Esophagus muscularis mucosa (tissue), 4 donors: ENCODE measurements at places on chromosomes 1 and 21.

GRCh38 chr1:151047925-151048644 is 534 bp downstream of the C1orf56 start:
- no peak for DNase-seq

GRCh38 chr1:205939690-205940330 is 3.4 kb downstream of the SLC26A9 start:
- DNase-seq, result no peak

- DNase-seq, result no peak
Observed at GRCh38 chr1:109040627-109040988, 1.3 kb downstream of the WDR47 start.

DNA sequence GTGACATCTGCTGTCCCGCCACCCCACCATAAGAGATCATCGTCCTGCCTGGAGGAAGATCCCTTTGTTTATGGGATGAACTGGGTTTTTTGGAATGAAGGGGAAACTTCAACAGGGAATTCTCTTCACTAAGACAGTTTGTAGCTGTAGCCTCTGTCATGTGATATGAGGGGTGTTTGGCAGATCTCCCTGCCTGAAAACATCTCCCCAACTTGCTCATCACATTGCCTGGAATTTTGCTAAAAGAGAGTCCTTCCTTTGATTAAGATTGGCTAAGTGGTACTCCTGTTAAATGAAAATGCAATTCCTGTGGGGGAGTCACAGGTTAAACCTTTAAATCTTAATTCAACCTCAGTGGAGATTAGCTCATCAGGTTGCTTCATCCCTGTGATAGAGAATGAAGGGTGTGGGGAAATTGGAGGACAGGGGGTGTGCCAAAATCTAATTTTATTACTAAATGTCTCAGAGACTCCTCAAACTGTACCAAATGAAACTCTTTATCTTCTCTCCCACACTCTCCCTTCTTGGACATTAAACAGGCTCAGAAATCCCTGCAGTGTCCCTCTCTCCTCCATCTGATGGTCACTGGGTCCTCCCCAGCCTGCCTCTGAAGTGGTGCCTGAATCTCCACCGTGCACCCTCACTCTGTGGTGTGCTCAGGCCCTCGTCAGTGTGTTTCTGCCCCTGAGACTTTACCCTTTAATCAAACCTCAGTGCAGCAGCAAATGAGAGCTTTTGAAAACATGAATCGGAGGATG is 54.8 kb downstream of the IER5 start:
- no peak for DNase-seq

- no peak for DNase-seq
Observed at GRCh38 chr1:219404629-219405028, 208.3 kb downstream of the ZC3H11B start.

GRCh38 chr1:67285780-67286488 is 21.7 kb upstream of the IL12RB2 start:
- DNase-seq, result no peak

DNA sequence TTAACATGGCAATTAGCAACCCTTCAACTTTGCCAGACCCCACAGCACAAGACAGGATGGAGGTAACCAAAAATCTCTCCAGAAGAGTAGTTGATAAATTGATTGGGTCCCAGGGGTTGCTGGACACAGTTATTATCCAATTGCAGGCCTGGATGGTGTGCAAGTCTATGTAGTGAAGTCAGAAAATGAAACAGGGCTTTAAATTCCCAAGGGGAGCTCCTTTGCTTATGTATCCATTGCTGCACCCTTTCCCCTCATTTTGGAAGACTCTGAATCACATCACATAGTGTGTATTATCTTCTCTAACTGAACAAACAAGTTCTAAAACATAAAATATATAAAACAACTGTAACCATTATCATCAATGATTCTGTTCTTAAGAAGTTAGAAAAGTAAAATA is 550.2 kb downstream of the LMO4 start:
- no peak for DNase-seq

- DNase-seq, result no peak
Observed at GRCh38 chr1:59879574-59879973, 47.0 kb downstream of the CYP2J2 start.

DNA sequence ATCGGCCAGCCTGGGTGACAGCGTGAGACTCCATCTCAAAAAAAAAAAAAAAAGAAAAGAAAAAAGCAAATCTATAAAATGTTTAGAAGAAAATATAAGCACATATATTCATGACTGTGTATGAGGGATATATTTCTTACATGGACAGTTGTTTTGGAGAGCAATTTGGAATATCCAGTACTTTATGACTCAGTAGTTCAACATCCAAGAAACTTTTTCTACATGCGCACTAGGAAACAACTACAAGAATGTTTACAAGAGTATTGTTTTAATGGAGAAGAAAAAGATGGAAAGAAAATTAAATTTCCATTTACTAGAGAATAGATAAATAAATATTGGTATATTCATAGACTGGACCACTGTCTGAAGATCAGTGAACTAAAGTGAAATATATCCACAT is 77.5 kb downstream of the MAST2 start:
- no peak for DNase-seq

DNA sequence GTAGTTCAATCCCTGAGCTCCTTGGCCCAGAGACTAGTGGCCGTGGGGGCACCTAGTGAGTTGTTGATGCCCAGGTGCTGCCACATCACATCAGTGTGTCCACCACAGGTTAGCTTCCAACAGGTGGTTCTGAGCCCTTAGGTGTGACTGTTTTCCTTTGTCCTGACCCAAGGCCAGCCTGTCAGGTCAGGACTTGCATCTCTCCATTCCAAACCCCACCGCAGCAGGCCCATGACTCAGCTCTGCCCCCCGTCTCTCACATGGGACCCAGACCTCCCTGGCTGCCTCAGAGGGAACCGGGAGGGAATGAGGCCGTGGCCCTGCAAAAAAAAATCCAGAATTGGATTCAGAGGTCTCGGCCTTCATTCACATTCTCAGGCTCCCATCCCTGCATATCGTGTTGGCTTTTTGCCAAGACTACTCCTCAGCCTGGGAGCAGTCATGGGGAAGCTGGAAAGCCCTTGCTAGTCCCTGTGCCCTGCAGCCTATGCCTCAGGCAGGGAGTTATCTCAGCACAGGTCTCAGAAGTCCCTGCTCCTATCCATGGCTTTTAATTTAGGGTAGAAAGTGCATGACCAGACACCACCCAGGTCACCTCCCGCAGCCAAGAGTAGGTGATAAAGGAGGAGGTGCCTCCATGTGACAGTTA is 7.2 kb downstream of the INAVA start:
- no peak for DNase-seq

GRCh38 chr1:164834641-164835040 is 275.7 kb downstream of the PBX1 start:
- no peak for DNase-seq

DNA sequence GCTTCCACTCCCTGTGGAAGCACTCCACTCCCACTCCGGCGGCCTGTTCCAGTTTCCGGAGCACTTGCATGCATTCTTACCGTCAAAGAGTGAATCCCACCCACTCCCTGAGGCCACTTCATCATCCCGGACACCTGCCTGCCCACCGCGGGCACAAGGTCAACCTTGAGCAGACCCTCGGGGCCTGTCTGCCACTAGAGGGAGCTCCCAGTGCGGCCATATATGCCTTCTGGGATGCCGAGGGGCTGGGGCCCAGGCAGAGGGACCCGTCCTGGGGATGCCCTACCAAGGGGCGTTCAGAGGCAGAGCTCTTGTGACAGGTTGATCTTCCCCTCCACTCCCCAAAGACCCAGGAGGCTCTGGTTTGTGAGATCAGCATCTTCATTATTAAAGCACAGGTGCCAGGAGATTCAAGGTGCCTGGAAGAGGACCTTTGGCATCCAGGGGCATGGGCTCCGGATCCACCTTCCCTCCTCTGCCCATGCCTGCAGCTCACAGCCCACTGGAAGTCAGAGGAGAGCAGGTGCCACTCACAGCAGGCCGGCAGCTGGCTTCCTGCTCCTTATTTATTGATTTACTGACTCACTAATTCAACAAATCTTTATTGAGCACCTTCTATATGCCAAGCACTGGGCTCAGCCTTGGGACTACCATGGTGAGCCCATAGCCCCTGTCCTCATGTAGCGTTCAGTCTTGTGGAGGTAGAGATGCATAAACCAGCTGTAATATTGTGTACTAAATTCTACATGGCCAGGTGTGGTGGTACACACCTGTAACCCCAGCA is 47.3 kb downstream of the UBIAD1 start:
- DNase-seq, result no peak

- no peak for DNase-seq
Observed at GRCh38 chr1:156530006-156530405, 29.4 kb upstream of the MEF2D start.

DNA sequence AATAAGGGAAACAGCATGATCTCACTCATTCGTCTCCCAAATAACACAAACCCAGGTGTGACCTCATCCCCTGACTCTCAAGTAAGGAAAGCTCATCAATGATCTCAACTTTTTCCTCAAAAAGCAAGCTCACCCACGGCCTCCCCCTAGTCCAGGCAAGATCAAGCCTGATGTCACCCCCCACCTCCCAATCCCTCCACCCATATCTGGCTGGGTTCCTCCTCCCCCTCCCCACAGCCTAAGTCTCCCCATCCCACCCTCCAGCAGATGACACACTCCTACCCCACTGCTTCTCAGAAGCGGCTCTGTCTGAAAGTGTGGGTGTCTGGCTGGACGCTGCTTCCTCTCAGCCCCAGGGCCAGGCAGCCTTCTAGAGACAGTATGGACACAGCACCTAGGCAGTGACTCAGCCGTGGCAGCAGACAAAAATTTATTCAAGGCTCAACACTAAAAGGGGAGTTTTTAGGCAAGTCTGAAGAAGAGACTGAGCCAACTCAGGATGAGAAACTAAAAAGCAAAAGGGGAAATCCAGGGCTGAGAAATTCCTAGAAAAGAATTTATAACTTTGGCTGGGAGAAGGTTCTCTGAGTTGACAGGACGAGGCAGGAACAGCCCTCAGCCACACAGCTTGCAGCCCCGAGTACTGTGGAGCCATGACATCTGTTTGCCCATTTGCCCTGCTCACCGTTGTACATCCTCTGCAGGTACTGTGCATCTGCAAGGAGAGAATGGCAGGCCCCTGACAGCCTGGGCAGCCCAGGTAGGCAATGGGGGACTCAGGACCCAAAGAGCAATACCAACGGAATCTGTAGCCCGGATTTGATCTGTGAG is 81.6 kb upstream of the LRRC8D start:
- no peak for DNase-seq

DNA sequence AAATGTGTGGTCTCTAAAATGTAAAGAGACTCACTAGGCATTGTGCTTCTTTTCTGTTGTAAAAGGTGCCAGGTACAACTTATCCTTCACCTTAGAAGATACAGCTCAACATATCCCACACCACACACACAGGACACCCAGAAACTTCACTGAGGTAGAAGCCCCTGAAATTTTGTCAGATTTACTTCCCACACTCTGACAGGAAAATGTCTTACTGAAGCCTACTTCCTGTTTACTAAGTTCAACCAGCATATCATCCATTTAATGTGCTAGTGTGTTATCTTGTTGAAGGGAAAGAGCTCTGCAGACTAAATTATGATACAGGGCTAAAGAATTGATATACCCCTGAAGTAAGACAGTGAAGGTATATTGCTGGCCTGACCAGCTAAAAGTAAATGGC is 39.9 kb upstream of the INSL5 start:
- DNase-seq, result no peak

DNA sequence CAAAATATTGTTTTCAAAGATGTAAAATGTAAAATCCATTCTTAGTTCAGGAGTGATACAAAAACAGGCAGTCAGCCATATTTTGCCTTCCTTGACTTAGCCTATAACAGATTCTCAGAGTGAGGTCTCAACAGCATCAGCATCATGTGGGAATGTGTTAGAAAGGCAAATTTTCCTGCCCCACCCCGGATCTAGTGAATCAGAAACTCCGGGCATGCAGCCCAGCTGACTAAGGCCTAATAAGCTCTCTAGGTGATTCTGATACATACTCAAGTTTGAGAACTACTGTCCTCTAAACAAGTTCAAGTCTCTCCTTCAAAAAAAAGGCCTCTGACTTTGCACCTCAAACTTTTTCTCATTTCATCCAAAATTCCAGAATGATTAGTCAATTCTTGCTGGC is 46.9 kb upstream of the PRRC2C start:
- DNase-seq, result no peak

- DNase-seq, result no peak
Observed at GRCh38 chr1:27148591-27148990, 6.3 kb downstream of the SLC9A1 start.

GRCh38 chr21:26900980-26901379 is 55.8 kb upstream of the ADAMTS1 start:
- no peak for DNase-seq

DNA sequence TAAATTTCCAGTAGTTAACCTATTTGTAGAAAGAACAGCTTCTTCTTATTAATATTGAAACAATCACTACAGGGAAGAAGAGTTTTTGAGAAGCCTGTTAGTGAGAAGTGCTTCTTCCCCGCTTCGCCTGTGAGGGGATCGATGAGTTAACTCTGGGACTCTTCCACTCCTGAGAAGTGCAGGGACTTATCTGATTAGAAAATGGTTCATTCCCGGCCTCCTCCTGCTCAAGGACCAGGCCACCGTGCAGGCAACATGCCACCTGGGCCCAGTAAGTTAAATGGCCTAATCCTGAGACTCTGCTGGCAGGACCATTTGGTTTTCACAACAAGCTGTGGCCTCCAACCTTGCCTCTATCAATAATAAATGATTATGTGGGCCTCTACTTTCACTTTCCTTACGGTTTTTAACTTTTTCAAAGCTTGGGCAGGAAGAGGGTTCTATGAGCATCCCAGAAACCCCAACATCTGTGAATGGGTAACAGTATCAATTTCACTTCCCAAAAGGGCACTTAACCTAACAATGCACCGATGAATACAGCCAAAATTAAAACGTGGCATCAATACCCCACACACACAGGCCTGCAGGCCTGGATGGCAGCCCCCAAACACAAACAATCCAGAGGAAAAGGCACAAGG is 33.1 kb downstream of the SIPA1L2 start:
- no peak for DNase-seq

- no peak for DNase-seq
Observed at GRCh38 chr1:115404911-115405310, 66.9 kb upstream of the NGF start.

DNA sequence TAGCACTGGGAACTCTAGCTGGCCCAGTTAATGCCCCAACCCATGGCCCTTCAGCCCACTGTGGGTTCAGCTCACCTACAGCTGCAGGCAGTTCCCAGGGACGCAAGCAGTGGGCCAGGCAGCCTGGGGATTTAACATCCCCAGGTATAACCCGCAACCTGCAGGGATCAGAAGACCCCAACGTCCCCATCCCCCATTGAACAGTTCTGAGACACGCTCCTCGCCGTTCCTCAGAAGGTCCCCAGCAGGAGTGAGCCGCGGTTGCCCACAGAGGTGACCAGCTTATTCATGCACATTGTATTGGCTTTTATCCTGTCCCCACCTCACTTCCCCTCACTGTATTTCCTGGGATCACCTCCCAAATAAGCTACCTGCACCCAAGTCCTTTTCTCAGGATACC is 5.0 kb upstream of the MATN1 start:
- DNase-seq, result no peak
